ENCODE measurements at places on chromosomes 7 and 10.

GRCh38 chr7:70470746-70471145 is 661.2 kb upstream of the GALNT17 start:
- DNase-seq: no peak

- no peak for DNase-seq
Observed at GRCh38 chr10:84038035-84038434, 101.3 kb upstream of the GHITM start.

DNA sequence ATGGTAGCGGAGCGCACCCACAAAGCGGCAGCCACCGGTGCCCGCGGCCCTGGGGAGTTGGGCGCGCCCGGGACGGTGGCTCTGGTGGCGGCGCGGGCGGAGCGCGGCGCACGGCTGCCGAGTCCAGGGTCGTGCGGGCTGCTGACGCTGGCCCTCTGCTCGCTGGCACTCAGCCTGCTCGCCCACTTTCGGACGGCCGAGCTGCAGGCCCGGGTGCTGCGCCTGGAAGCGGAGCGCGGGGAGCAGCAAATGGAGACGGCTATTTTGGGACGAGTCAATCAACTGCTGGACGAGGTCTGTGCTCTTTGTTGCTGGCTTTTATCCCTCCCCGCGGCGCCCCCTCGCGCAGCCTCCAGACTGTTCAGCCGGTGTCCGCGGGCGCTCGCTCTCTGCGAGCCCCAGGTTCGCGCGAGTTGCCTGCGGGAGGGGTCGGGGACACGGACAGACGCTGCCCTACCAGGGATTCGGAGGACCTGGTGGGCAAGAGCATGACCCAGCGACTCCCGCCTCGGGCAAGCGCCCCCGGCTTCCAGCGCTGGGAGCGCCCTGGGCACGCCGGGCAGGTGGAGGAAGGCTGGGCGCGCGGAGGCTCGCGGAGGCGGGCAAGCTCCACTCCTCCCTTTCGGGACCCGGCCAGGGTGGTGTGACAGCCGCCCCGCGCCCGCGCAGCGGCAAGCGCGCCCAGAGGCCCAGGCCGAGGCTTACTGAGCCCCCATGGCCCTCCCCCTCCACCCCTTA is 887 bp downstream of the COL13A1 start:
- no peak for DNase-seq

DNA sequence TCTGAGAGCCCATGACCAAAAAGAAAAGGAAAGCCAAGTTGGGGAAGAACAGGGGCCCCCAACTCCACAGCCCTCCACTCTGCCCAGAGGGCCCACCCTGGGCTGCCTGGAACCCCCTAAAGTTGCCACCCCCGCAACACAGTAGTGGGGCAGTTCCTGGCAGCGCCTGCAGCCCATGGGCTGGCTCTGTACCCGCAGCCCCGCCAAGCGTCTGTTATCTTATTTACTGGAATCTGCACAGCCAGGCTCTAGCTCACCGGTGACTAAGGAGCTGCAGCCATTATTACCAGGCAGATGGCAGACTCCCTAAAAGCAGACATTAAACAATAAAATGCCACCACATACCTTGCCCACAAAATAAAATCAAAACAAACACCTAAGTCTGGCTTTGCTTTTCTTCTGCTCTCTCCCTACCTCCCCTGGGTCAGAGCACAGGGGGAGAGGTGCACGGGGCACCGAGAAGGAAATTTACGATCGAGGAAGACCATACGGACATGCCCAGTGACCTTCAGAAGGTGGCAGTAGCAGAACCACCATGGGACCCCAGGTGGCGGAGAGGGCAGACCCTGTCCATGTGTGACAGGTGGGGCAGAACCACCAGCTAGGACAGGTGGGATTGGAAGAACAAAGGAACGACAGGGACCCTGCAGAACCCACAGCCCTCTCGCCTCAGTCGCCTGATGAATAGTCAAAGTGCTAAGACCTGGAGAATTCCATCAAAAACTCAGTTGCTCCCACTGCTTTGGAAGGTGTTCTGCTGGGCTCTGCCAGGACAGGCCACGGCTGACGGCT is 66.3 kb downstream of the PRKAG2 start:
- no peak for DNase-seq

DNA sequence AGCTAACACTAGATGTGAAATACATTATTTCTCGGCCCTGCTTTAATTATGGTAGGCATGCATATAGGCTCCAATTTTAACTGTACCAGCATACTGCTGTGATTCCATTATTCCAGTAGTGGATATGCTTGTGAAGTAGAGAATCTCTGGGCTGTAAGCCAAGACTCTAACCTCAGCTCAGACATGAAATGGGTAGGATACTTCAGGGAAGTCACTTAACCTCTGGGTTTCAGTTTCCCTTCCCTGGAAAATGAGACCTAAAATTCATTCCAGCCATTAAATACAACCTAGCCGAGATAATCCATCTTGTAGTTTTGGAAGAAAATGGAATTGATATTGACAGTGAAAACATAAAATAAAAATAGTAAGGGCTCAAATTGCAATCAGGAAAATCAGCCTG is 59.6 kb upstream of the TRIL start:
- no peak for DNase-seq

GRCh38 chr10:373015-373414 is 237.8 kb downstream of the ZMYND11 start:
- DNase-seq: no peak

DNA sequence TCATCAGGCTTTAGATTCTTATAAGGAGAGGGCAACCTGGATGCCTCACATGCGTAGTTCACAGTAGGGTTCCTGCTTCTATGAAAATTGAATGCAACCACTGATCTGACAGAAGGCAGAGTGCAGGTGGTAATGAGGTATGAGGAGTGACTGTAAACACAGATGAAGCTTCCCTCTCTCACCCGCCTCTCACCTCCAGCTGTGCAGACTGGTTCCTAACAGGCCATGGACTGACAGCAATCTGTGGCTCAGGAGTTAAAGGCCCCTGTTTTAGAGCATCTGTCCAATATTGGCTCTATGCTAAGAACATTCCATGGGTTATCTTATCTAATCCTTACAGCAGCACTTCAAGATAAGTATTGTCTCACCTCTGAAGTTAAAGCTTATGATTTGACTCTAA is 213.5 kb upstream of the NRP1 start:
- no peak for DNase-seq

DNA sequence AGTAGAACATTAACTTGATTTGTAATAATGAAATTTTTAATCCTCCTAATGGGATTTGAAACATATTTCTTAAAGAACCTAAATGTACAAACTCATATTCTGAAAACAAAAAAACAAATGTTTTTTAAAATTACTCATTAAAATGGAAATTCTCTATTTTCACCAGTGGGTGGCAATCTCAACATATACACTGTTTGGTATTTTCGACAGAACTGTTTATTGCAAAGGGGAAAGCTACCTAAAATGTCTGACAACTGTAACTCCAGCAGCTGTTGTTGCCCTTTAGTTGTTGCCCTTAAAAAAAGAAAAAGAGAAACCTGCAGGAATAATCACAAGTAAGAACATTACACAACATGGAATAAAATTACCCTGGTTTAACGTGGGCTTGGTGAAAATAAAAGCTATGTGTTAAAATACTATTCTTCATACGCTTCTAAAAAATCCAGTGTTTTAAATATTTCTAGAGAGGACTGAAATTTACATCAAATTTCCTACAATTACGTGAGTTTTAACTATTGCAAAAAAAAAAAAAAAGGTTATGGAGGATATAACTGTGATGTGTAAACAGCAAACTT is 54.5 kb downstream of the COL1A2 start:
- DNase-seq: no peak

DNA sequence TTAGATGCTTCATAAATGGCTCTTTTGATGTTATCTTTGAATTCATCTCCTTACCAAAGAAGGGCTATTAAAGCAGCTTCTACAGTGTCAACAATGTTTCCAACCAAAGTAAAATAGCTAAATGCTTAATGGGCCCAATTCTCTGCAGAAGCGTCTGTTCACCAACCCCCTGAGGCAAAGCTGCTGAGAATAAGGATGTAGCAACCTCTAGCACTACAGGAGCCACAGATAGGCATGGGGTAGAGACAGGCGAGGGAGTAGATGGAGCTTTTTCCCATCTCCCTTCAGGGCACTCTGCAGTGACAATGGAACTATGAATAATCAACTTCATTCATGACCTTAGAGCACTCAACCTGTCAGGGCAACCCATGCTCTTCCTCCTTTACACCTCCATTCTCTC is 134.1 kb downstream of the FZD1 start:
- DNase-seq: no peak

DNA sequence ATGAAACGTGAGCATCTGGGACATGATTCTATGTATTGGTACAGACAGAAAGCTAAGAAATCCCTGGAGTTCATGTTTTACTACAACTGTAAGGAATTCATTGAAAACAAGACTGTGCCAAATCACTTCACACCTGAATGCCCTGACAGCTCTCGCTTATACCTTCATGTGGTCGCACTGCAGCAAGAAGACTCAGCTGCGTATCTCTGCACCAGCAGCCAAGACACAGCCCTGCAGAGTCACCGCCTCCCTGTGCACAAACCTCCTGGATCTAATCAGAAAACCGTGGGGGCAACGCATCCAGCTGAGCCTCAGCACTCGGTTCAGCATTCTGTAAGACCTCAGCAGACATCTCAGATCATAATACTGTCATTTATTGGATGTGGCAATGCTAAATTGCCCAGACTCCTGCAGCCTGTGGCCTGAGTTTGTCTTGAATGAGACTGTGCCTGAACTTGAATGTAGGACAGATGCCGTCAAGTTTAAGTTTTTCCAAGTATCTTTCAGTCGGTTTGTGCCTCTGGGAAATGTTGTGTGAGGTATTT is 41.5 kb upstream of the PRSS58 start:
- no peak for DNase-seq

DNA sequence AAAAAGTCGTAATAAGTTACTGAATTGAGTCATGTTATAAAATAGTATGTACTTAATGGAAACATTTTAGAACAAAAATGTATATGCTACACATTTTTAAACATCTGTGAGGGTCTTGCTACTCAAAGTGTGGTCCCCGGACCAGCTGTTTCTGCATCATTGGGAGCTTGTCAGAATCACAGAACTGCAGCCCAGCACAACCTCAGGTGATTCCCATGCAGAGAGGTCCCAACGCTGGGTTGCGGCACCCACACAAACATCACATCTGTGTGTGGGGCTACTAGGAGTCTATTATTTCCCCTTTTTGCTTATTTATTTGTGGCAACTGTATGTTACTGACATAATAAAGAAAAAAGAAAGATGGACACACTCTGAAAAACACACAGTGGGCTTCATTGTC is 146.6 kb downstream of the BMS1 start:
- DNase-seq: no peak

GRCh38 chr10:1149793-1150637 is 93.8 kb downstream of the WDR37 start:
- no peak for DNase-seq

GRCh38 chr10:48523820-48524758 is 80.8 kb downstream of the ARHGAP22 start:
- no peak for DNase-seq

- no peak for DNase-seq
Observed at GRCh38 chr10:99766302-99766681, 16.1 kb upstream of the ABCC2 start.

DNA sequence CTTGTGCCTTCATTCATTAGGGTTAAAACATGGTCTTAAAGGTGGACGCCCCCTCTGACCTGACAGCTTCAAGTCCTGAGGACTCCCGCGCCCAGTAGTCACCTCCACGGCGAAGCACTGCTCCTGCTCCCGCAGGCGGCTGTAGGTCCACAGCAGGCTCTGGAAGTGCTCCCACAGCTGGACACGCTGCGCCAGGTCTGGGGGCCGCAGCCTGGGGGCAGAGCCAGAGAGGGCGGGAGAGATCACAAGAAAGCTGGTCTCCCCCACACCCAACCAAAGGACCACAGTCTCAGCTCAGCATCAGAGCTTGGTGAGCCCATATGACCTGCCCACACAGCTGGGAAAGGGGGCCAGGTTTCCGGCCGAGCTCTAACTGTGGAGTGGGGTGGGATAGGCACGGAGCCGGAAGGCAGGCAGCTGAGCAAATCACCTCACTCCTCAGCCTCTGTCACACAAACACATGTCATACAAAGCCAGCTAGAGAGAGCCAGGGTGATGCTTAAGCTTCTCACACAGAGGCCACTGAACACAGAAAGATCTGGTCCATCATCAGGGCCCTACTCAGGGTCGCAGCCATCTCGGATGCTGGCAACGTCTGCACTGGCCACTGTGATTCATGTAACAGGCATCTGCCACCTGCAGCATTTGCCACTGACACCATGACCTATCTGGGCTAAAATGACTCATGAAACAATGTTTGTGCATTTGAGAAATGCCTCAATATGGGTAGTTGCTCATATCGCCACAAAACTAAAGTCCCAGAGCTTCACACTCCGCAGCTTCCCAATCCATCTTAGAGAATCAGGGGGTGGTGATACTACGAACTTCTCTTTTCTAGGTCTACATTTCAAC is 12.6 kb downstream of the HPS1 start:
- DNase-seq: no peak

- DNase-seq: no peak
Observed at GRCh38 chr7:81768951-81769778, 682 bp downstream of the HGF start.

Data from activated T-helper 1 cell treated with anti-CD3 and anti-CD28 coated beads, Interleukin-2, amount 50 U/mL, for 16 hours (primary cell).